Glomerular endothelial cell (primary cell): ENCODE measurements at places on chromosomes 5 and 9. TPM values are rescaled to one million over a fixed set of nuclear protein-coding genes. Genes with fewer than 3 reads are reported as not detected.

DNA sequence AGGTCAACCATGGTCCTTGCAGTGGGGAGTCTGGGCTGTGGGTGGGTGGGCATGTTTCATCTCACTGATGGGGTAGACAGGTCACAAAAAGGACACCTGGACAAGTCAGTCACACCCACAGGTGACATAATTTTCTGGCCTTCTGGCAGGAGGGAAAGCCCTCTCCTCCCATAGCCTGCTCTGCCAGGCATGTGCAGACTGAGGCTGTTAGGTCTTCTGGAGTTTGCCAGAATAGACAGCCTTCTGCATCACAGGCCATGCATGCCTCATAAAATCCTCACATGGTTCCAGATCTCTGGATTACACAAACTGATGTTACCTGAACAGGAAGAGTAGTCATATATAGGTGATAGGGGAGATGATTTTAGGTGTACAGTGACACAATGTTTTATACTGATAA is 49.1 kb downstream of the ARHGAP26 start:
- DNase-seq, result no peak

ANKRD34B gene
- total RNA-seq, result 0.05 and 0.06 TPM in 2 replicates

DNA sequence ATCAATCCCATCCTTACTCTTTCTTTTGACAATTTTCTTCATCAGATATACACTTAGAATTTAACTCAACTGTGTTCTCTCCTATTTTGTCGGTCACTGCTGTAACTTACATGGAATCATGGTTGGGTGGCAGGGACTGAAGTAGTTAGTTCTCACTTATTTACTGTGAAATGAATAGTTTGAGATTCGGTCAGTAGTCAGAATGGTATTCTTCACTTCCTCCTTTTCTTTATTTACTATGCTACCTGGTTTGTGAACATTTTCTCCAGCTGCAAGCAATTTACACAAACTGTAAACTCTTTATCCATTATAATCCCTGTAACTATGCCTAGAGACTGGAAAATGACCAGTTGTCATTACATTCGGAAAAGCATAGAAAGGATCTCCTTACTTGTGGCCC is 41.5 kb upstream of the GDNF start:
- DNase-seq, result no peak

GRCh38 chr5:149816661-149817060 is 86.6 kb downstream of the PPARGC1B start:
- no peak for DNase-seq

DNA sequence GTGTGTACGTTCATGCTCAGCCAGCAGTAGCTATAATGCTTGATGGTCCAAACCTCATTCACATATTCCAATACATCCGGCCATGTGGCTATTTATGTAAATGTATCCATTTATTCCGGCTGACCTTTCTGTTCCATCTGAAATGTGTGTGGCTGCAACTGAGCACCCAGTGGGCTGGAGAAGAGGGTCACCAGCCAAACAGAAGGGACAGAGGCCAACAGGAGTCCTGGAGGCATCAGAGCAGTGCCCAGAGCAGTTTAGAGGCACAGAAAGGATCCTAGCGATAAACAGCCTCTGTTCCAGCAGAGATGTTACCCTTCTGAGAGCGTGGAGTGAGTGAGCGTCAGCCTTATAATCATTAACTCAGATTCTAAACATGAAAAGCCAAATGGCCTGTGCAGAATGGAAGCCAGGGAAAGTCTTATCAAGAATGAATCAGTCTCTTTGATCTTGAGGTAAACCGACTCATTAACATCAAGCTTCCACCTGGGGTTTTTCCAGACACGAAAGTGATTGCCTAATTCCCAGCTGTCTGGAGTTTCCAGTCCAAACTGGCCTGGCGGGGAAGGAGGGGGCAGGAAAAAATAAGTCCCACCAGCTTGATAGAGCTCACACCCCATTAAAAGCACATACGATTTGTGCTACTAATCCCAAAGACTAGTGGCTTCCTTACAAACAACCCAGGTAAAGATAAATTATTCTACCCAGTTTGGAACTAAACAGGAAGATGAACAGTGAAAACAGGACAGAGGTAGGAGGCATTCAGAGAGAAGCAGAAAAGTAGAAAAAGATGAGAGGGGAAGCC is 55.7 kb downstream of the SUSD1 start:
- DNase-seq, result no peak

DNA sequence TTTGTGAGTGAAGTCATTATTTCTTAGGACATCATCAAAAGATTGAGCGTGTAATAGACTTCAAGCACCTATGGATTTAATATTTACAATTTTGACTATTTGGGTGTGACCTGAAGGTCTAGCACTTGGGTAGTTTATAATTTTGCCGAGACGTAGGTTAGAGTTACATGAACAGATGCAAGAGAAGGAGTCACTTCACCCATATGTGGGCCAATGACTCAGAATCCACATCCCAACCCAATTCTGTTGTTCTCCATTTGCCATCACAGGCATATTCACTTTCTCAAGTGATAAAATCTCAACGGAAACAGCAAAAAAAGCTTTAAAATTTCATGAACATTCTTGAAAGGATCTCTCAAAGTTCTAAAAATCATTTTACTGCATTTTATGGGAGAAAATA is 12.1 kb upstream of the ERAP1 start:
- no peak for DNase-seq
